ENCODE measurements at places on chromosomes 6 and 20.

GRCh38 chr6:42933205-42933604 lies 3.9 kb downstream of the CNPY3 start:
- no peak for DNase-seq

- no peak for DNase-seq
Measured at GRCh38 chr20:34345402-34345736, 17.7 kb upstream of the ITCH start.

DNA sequence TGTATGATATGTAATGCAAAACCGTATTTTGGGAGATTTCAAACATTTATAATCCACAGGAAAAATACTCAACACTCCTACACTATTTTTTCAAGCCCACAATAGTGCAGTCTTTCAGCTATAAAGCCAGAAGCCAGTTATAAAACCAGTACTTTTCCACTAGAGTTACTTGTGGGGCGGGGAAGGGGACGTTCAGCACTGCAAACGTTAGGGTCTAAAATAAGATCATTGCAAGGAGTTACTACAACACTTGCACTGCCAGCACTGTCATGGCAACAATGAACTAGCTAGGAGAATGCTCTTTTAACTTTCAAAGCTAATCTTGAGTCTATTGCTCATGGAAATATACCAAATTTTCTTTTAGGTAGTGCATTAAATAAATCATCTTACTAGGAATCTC lies 14.7 kb downstream of the SESN1 start:
- no peak for DNase-seq

- DNase-seq, result no peak
Measured at GRCh38 chr6:15521582-15521981, 141.2 kb downstream of the DTNBP1 start.
